ENCODE measurements at places on chromosomes 11 and 22.
A peak's percentile ranks its signal among the peaks of the same experiment; 100 is the strongest.

- peak; percentile 12 for DNase-seq
Observed at GRCh38 chr11:6817694-6818093, 18.2 kb upstream of the OR6A2 start.

GRCh38 chr22:31187627-31188026 is 24.5 kb upstream of the LIMK2 start:
- DNase-seq = no peak

DNA sequence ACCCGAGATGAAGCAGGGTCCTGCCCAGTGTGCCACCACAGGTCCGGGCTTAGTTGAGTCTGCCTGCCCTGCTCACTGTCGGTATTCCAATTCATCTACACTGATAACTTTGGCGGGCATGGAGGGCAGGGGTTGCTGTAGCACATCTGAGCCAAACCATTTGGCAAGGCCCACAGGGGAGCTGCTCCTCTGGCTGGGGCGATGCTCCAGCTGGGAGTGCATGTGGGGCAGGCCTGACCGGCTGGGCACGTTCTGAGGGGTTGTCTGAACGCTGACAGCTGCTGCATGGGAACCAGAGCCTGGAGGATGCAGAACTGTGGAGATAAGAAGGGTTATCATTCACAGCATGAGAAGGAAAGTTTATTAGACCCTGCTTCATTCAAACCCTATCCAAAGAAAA is 40.4 kb downstream of the DRG1 start:
- DNase-seq = no peak

- no peak for DNase-seq
Observed at GRCh38 chr22:43854786-43855271, 7.5 kb downstream of the SULT4A1 start.

- peak; percentile 50 for DNase-seq
Observed at GRCh38 chr11:126791991-126792390, 208.6 kb downstream of the KIRREL3 start.

DNA sequence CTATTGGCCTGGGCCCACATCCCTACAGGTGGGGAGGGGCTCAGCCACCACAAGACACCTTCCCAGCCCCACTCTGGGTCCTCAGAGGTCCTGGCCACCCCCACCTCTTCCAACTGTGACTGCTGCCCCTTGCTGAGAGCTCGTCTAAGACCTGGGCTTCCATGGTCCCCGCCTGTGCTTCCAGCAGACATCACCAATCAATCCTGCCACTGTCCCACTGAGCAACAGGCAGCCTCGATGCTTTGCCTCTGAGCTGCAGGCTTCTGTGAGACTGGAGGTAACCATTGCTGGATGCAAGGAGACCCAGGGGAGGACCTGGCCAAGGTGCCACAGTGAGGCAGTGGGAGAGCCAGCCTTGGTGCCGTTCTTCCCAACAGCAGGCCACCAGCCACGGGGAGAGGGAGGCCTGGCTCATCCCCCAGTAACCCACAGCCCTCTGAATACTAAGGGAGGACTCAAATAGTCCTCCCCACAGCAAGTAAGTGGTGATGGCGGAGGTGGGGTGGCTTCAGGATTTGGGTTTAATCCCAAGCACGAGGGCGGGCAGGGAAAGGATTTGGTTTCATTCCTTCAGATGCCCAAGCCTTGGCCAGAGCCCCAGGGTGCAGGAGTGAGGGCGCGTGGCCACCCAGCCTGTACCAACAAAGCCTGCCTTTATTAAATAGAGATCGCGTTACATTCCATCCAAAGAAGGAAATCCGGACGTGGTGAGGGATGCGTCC is 5.5 kb upstream of the FADS3 start:
- no peak for DNase-seq

- no peak for DNase-seq
Observed at GRCh38 chr22:48372390-48372789, 1455.3 kb downstream of the BRD1 start.

DNA sequence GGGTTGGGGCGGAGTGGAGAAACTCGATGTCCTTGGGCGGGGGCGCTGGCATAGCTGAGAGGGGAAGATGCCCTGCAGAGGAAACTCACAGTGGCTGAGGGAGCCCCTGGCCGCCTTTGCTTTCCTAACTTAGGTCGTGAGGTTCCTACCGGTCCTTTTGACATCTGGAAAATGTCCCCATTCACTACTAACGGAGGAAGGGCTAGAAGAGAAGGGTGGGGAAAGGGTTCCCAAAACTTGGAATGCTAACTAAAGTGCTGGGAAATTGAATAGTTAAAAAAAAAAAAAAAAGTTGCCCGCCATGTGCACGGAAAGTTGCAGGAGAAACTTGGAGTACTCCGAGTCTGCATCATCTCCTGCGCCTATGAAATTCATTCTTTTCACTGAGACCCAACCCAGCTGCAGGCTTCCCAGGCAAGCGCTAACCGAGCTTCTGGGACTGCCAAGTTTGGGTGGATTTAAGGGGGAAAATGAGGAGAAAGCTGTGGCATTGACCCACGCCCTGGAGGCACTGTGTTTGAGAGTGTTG is 796 bp downstream of the TIMP3 start:
- peak; percentile 53 for DNase-seq

- no peak for DNase-seq
Observed at GRCh38 chr22:31253949-31254348, 38.3 kb downstream of the PIK3IP1 start.

- DNase-seq = peak; percentile 97
Observed at GRCh38 chr22:39960791-39961746, 872 bp downstream of the TMA7B start.

- peak; percentile 33 for DNase-seq
Observed at GRCh38 chr11:69704508-69705253, 859 bp upstream of the FGF19 start.

GRCh38 chr11:90187839-90188238 is 35.0 kb downstream of the CHORDC1 start:
- DNase-seq = no peak

DNA sequence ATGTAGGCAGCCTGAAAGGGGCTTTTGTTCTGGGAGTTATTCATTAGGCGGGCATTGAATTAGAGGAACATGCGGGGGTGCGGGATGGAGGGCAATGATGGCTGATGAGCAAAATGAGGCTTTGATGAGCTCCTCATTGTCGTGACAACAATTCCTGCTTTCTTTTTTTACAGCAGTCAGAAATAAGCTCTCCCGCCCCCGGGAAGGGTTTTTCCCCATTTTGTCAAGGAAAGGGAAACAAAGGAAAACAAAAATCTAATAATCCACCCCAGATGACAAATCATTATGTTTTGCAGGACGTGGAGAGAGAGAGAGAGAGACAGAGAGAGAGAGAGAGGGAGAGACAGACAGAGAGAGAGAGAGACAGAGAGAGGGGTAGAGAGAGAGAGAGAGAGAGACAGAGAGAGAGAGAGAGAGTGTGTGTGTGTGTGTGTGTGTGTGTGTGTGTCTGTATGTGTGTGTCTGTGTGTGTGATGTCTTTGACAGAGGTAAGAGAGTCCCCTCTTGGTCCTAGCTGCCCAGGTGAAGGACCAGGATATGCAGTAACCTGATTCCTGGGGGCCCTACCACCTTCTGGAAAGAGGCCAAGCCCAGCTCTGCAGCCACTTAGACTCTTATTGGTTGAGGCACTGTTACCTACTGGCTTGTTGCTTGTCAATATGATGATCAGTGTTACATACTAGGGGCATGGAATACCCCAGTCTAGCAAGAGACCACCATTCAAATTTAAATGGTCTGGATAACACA is 46.7 kb upstream of the PARVA start:
- DNase-seq = no peak

DNA sequence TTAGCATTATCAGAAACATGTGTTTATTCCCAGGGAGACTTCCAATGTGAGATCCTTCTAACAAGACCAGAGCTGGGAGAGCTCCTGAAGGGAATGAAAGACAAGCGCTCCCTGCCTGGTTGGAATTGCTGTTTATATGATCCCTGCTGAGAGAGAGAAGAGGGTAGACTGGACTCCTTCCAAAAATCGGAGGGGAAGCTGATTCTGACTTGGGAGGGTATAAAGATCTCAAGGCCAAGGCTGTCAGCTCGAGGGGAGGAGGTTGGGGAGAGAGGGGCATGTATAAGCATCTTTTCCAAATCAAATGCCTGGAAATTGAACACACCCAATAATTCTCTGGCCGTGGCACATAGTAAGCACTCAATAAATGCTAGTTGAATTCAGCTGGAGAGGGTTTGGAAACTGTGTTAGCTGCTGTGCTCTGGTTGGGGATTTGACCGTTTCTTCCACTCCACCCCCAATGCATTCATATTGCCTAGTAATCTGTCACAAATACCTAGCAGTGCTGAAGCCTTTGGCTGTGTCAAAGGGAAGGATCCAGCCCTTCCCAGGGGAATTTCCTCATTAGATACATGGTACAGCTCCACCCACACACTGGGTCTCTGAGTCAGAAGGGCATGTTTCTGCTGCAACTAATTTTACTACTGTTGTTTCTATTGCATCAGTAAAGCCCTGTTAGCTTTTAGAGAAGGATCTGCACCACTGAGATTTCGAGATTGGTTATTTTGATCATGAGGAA is 61.5 kb downstream of the CACNG2 start:
- DNase-seq = peak; percentile 53

- no peak for DNase-seq
Observed at GRCh38 chr11:133118563-133119268, 413.6 kb downstream of the OPCML start.
